ENCODE measurements at places on chromosomes 5 and 9.

DNA sequence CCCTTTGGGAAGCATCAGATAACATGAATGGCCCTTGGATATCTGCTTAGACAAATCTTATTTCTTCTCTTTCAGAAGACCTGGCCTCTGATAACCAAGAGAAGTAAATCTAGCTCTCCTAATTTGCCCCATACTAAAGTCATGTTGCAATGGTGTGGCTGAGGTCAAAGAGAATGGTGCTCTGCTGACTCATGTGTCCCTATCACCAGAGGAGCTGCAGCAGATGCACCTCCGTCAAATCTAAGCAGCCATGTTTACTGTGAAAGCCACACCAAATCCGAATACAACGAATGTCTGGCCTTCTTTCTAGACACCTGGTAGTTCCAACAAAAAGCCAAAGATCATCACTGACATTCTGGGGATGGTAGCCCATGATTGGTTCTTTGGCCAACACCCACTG is 23.2 kb downstream of the RETREG1 start:
- DNase-seq = no peak

- no peak for DNase-seq
Measured at GRCh38 chr9:83013867-83014605, 48.9 kb downstream of the RASEF start.

- no peak for DNase-seq
Measured at GRCh38 chr5:53191548-53192165, 82.1 kb upstream of the MOCS2 start.

- no peak for DNase-seq
Measured at GRCh38 chr5:129768735-129769134, 20.8 kb downstream of the MINAR2 start.

GRCh38 chr5:177098470-177099141 is 11.9 kb downstream of the FGFR4 start:
- DNase-seq = no peak

DNA sequence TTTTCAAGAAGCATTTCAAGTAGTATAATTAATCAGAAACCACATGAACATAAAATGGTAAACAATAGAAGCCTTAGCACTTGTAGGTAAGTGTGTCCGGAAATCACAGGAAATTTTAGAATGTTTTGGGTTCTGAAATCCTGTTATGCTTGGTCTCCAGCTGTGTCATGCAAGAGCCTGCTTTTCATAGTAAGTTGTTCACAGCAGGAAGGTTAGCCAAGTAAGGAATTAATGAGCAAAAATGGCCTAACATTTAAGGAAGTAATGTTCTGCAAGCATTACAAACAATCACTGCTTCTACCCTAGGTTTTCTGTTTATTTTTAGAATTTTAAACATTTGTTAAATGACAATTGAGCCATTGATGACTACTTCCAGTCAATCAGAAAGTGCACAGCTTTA is 669.5 kb downstream of the SLCO4C1 start:
- DNase-seq = no peak

DNA sequence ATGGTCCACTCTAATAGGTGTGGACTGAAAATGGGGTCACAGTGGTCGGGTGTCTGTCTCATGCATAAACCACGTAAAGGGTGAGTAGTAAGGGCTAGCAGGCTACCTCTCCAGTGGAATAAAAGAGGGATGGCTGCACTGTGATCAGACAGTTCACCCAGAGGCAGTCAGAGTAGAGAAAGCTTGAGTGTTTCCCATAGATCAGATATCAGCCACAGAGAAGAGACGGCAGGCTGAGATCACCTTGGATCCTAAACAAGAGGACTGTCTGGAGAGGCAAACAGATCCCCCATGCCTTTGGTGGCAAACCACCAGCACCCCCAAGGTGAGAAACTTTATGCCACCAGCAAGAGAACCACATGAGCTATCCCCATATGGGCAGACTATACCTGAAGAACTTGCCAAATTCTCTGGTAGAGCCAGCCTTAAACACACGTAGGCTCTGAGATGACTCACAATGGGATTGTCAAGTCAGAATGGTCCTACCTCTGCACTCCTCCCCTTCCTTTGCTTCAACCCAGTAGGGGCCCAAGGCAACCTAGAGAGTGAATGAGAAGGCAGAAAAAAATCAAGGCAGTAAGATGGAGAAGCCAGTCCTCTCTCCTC is 205.2 kb upstream of the MAP3K1 start:
- DNase-seq = no peak

- no peak for DNase-seq
Measured at GRCh38 chr5:168174376-168174775, 117.1 kb upstream of the WWC1 start.

DNA sequence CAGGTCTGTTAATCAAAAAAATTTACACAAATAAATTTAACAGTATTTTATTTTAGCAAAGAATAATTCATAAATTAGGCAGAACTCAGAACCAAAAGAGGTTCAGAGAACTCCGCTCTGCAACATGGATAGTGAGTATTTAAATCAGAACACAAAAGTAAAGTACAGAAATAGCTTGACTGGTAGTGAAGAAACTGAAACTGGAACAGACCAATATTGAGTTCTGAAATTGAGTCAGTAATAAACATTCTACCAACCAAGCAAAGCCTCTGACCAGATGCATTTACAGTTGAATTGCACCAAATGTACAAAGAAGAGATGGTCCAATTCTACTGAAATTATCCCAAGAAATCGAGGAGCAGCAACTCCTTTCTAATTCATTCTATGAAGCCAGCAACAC is 1542.8 kb downstream of the EFNA5 start:
- DNase-seq = no peak
